Left cardiac atrium (tissue), 4 donors: ENCODE measurements at places on chromosomes 7 and 10.
A peak's percentile ranks its signal among the peaks of the same experiment; 100 is the strongest.

- peak; percentile 39 for DNase-seq
Observed at GRCh38 chr10:108911814-108912541, 1011.3 kb downstream of the XPNPEP1 start.

GRCh38 chr7:71835056-71835455, 577.1 kb downstream of the CALN1 start:
- DNase-seq: no peak

DNA sequence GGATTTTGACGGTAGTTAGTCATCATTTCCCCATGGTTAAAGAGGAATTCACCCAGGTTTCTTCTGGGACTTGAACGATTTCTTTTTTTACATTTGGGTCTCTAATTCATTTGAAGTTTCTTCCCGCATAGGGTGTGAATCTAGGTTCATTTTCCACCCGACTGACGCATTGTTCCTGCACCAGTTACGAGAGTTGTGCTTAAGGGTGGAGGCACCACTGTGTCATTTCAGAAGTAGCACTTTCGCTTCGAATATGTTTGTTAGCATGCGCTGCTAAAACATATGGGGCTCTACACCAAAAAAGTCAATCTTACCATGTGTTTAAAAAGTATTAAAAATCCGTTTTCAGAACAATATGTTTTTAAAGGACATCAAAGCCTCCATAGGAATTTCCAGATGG, 140.3 kb downstream of the VIPR2 start:
- no peak for DNase-seq

- DNase-seq: no peak
Observed at GRCh38 chr10:62959553-62959952, 143.4 kb upstream of the EGR2 start.

DNA sequence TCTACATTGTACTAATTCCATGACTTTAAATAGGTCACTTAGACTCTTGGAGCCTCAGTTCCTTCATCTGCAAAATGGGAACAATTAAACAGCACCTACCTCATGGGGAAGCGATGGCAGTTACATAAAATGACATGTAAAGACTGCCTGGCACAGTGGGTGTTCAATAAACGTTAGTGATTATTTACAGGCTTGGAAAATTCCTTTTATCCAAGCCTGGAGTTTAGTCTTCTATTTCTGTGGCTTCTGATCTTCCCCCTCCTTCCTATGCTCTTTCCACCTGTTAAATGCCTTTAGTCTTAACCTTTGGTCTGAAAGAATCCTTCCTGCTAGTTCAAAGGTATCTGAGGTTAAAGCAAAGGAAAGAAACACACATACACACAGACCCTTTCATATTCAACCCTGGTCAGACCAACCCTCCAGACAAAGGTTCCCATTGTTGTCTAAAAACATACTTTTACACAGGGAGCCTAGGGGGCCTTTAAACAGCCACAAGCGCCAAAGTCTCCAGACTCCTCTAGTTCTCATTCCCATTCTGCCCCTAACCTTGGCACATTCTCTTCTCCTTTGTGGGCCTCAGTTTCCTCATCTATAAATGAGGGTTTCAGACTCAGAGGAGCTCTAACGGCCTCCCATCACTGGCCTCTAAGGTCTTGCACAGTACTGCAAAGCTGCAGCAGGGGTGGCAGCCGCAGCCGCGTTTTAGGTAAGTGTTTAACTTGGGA, 21.4 kb downstream of the SORBS1 start:
- DNase-seq: no peak

- DNase-seq: no peak
Observed at GRCh38 chr10:132446195-132446581, 49.2 kb downstream of the PWWP2B start.

- no peak for DNase-seq
Observed at GRCh38 chr10:100007231-100008141, 2.3 kb downstream of the DNMBP start.

- no peak for DNase-seq
Observed at GRCh38 chr10:7045891-7046599, 364.8 kb downstream of the SFMBT2 start.

DNA sequence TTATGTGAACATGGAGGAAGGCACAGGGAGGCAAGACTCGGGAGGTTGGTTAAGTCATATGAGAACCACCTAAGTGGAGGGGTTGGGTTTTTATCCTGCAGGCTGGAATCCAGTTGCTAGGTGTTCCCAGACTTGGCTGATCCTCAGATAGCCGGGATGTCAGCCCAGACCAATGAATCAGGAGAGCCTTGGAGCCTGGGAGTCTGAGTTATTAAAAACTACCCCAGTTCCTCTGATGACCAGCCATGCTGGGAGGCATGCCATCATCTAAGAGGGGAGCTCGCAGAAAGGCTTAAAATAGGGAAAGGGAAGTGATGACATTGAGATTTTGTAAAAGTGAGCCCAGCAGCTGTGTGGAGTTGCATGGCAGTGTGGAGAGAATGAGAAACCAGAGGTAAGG, 238.1 kb downstream of the ZNF248 start:
- no peak for DNase-seq

GRCh38 chr7:106858618-106859532, 6.2 kb upstream of the PIK3CG start:
- peak; percentile 62 for DNase-seq
